ENCODE measurements at places on chromosomes 12 and 14.

DNA sequence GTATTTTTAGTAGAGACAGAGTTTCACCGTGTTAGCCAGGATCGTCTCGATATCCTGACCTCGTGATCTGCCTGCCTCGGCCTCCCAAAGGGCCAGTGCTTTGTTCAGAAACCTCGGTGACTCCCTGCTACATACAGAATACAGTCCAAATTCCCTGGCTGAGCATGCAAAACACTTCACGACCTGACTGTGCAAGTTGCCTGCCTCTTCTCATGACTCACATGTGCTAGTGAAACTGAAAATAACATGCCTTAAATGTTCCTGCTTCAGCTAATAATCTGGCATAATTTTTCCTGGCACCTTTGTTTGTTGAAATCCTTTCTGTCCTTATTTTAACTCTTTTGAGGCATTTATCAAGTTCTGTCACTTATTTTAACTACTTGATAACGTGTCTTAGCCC, 8.2 kb downstream of the DMAC2L start:
- DNase-seq = no peak

GRCh38 chr12:96810057-96810456, 97.0 kb upstream of the NEDD1 start:
- DNase-seq = no peak

GRCh38 chr12:40015345-40015744, 90.5 kb downstream of the SLC2A13 start:
- no peak for DNase-seq

- no peak for DNase-seq
These were observed 72.9 kb upstream of the FOXN3 start for GRCh38 chr14:89489761-89490437.

GRCh38 chr12:68297929-68298328, 34.2 kb downstream of the MDM1 start:
- DNase-seq = no peak

DNA sequence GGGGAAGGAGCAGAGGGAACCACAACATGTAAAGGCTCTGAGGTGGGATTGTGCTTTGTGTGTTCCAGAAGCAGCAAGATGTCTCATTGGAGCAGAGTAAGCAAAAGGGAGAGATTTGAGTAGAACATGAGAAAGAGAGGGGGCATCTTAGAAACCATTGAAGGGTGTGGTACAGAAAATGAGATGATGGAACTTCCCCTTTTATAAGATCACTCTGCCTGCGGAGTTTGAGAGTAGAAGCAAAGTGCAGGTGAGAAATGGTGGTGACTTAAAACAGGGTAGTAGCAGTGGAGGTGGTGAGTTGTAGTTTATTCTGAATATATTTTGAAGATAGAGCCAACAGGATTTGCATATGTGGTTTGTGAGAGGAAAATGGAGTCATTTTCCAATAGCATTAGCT, 56.0 kb downstream of the FBXO34 start:
- peak; percentile 9 for DNase-seq

Measured in Kasumi-1 (cell line).